ENCODE measurements at places on chromosomes 3 and 15.

DNA sequence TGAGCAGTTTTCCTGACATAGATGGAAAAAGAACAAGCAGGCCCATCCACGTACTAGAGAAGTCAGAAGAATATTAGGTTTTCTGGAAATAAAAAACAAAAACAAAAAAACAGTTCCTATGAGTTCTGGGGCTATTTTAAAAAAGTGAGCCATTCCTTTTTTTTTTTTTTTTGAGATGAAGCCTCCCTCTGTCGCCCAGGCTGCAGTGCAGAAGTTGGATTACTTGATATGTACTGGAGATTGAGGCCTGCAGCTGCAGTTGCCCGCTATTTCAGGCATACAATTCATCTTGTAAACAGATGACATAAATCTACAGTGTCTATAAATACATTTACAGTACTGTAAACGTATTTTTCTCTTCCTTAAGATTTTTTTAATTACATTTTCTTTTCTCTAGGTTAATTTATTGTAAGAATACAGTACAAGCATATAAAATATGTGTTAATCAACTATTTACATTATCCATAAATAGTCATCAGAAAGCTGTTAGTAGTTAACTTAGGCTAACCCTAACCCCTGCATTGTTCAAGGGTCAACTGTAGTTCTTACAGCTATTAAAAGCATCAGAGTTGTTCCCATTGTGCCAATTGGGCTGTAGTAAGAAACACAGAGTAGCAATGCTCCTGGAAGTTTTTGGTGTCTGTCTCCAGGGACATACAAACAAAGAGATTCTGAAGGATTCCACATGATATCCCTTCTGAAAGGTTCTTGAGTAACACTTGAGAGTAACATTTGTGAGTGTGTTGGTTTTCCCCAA, 11.2 kb upstream of the ACTL6A start:
- DNase-seq: no peak

DNA sequence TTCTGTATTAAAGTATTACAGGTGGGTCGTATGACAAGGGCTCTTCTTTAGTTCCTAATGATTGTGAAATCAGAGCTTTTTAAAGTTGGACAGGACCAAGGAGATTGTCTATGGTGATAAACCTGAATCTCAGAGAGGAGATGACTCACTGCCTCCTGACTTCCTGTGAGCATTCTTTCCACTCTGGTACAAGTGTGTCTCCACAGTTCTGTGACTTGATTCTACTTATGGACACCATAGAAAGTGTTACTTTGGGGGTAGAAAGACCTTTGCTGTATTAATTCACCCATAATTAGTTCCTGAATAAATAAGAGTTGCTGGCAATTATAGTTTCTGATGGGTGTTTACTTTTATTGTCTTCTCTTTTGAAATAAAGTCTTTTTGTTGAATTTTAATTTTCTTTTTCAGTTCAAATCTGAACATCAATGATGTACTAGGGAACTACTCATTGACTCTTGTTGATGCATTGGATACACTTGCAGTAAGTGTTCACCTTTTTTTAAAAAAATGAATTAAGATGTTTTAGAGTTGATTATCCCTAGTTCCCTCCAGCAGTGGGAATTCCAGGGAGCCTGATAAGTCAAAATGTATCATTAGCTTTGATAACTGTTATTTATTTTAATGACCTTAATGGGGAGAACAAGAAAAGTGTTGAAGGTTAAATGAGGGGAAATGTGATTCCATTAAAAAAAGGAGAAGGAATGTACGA, 7.4 kb downstream of the EDEM1 start:
- DNase-seq: no peak

DNA sequence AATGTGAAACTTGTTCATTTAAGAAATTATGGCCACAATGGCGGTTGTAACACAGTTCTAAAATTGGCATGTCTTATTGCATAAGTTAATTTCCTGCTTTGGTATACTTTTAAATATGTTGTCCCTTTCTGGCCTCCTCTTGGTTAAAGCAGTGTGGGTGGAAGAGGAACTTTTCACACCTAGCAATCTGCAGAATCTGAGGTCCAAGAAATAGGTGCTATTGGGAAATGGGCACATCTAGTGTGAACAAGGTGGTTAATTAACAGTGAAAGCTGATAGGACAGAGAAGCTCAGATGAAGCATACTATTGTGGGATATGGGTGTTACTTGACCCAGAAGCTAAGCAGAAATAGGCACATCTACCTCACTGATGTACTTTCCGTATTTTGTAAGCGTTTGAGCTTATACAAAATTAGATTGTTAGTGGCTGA, 10.6 kb downstream of the CMC1 start:
- DNase-seq: no peak

DNA sequence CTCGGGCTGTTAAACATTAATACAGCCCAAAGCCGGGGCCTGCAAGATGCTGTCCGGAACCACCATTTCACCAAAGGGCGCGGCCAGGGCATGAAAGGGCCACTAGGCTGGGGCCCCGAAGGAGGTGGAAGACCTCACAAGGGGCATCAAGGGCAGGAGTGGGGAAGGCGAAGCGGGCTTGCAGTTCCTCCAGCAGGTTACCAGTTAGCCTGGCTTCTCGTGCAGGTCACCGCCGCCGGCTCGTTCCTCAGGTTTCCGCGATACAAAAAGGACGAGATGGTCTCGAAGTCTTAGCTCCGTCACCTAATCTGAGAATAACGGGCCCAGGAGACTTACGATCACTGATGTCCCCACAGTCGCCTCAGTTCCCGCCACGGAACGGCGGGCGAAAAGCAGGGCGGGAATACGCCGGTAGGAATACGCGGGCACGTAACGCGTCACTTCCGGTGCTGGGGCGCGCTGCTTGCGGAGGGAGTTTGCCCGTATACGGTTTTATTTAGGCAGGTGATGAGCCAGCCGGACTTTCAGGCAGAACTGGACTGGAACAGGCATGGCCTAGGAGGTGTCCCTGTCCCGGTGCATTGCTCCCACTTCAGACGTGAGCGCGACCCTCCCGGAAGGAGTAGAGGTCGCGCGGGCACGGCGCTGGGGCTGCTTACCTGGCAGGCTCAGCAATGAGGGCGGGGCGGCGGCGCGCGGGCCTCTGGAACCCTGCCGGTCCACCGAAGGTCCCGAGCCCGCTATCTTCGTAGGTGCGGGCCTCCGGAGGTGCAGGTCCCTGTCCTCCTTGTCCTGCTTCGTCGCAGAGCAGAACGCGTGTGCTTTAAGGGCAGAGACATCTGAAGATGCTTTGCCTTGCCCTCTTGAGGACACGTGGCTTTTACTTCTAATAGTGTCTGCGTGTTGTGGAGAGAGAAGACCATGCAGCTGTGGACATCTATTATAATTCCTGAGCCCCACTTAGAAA, at the start of gene RFC4:
RFC4 (minus strand) TSS at position 394 of the 967 bp plus-strand sequence. CDS start 1,769 bp downstream, outside the sequence.
- peak; percentile 88 for DNase-seq

DNA sequence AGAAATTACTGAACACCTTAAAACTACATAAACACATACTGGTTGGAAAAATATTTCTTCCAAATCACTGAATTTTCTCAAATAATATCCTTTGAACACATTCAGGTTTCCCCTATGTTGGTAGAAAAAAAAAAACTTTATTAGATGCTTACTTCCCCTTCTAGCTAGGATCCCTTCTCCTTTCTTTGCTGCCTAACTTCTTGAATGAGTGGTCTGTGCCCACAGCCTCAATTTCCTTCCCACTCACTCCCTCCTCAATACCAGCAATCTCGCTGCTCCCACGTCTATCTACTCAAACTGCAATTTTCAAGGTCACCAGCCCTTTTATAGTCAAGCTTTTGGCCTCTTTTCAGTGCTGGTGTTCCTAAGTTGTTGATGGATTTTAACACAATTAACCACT, 8.3 kb downstream of the CD200R1 start:
- DNase-seq: no peak

- no peak for DNase-seq
Measured at GRCh38 chr3:192514081-192514753, 213.1 kb downstream of the FGF12 start.

- DNase-seq: no peak
Measured at GRCh38 chr3:193743702-193744047, 150.7 kb downstream of the OPA1 start.

DNA sequence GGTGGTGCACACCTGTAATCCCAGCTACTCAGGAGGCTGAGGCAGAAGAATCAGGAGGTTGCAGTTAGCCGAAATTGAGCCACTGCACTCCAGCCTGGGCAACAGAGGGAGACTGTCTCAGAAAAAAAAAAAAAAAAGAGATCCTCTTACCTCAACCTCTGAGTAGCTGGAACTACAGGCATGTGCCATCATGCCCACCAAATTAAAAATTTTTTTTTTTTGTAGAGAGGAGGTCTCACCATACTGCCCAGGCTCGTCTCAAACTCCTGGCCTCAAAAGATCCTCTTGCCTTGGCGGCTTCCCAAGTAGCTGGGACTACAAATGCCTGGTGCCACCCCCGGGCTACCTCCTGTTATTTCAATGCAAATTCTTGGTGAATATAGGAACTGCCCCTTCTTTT, 1.5 kb downstream of the UMPS start:
- DNase-seq: no peak

GRCh38 chr15:69652751-69653305, 200.2 kb downstream of the RPLP1 start:
- no peak for DNase-seq

DNA sequence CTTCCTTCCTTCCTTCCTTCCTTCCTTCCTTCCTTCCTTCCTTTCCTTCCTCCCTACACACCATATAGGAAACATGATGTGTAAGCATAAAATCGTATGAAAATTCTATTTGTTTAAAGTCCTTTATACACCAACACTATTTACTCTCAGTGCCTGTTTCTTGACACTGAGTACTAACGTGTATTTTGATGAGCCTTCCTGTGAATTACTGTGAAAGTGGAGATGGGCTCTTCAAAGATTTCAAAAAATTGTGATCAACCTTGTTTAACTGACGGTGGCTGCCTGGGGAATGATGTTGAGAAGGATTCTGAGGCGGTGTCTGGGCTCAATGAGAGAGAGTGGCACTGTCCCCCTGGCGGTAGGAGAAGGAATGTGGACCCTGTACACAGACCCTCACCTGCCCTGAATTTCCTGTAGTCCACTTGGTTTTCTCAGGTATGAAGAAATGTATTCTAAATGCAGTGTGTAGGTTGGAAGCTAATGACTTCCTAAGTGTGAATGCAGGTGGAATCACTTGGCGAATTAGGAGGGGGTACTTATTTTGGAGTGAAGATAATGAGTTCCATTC, 237.9 kb downstream of the GAP43 start:
- no peak for DNase-seq

- DNase-seq: no peak
Measured at GRCh38 chr3:139689708-139690228, 12.0 kb upstream of the NMNAT3 start.

DNA sequence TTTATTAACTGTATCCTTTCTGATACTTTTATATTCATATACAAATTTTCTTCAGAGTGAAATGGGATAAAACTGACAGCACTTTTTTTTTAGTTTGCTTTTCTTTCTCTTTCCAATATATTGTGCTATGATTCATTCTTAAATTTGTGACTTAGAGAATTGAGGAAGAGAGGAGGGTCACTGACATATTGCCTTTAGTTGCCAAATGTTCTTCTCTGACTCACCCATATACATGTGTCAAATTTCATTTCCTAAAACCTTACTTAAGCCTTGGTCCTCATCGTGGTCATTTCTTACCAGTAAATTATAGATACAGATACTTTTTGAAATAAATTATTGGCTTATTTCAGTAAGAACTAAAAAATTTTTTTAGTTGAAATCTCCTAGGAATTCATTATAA, 53.9 kb downstream of the CLASP2 start:
- DNase-seq: no peak

DNA sequence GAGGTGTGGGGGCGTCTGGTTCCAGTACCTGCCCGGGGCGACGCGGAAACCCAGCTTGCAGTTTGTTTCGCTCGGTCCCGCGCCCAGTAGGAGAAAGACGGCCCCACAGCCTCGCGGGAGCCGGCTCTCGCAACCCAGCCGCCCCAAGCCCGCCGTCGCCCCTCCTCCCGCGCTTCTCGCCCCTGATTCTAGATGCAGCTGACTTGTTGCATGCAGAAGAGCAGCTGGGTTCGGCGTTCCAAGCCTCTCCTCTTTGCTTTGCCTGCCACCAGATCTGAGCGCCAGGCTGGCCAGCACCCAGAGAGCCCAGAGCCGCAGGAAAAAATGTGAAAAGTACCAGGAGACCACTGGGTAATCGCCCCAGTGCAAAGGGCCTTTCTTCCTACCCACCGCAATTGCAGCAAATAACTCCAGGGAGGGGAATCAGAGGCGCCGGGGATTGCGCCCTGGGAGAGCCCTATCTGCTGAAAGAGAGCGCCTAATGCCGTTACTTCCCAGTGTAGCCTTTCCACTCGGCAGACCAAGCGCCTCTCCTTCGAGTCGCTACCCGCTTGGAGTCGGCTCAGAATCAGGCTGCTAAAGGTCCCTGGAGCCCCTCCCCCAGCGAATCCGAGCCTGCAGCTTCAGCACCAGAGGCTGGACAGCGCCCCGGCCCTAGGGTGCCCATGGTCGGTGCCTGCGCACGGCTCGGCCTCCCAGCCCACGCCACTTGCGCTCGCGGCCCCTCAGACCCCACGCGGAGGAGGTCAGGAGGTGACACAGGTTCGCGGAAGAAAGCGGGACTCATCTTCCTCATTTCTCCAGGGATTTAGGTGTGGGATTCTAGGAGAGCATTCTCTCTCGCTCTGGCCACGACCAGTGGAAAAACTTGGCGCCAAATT, 15.7 kb upstream of the AEN start:
- DNase-seq: peak; percentile 46

GRCh38 chr3:99708207-99708745, 69.9 kb downstream of the COL8A1 start:
- DNase-seq: no peak

DNA sequence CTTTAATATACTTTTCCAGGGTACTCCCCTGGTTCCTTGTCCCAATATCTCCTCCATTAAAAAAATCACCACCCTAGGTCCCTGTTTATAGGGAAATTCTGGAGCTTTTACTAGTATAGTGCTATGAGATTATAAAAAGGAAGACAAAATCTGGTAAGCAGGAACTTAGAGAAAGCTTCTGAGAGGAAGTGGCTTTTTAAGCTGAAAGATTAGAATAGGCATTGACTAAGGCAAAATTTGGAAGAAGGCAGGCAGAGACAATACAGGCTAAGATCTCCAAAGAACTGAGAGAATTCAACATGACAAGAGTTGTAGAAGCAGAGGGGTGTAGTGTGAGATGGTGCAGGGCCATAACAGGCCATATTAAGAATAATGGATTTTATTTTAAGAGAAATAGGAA, 25.8 kb downstream of the SGO1 start:
- no peak for DNase-seq

DNA sequence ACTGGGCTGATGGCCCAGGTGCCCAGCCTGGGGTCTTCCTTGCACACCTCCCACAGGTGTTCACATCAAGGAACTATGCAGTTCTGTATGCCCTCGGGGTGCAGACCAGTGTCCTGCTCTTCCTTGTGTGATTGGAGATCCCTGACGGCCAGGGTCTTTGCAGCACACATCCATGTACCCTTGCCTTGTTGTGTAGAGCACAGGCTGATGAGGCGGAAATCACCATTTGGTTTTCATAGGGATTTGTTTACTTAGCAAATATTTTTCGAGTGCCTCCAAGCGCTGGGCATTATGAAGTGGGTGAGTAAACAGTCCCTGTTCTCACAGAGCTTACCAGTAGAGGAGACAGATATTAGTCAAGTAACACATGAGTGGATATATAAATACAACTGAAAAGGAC, 209.3 kb upstream of the UMPS start:
- DNase-seq: no peak

GRCh38 chr15:70165716-70166284, 68.1 kb upstream of the TLE3 start:
- DNase-seq: no peak
